Lung microvascular endothelial cell (primary cell): ENCODE measurements at places on chromosomes 12 and 14.
A peak's percentile ranks its signal among the peaks of the same experiment; 100 is the strongest.

DNA sequence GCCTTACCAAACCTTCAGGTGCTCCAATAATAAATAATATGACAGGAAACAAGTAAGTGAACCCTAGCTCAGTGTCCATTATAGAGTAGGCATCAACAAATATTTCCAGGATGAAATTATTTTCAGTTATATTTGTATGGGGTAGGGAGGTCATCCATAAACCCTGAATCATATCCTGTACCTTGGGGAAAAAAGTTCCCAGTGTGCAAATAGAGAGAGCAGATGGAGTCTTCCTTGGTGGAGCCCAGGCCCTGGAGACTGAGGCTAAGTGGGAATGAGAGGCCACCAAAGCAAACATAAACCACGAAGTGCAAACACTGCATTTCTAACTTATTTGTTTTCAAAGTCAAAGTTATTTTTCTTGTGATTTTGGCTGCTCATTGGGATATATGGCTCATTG lies 8.5 kb upstream of the ERP27 start:
- peak; percentile 57 for DNase-seq

DNA sequence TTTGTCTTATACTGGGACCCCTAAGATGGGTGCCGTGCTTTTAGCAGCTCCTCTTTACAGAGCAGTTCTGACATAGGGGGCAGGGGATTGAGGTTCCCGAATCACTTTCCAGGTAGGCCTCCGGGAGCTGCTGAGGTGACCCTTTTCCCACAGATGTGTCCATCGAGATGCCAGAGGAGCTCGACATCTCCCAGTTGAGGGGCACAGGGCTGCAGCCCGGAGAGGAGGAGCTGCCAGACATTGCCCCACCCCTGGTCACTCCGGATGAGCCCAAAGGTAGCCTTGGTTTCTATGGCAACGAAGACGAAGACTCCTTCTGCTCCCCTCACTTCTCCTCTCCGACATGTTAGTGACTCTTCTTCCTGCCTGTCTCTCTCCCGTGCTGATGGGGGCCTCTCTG lies 4.3 kb upstream of the TPI1 start:
- DNase-seq: no peak

GRCh38 chr12:75596406-75596805 lies 85.0 kb upstream of the KRR1 start:
- no peak for DNase-seq

- no peak for DNase-seq
Measured at GRCh38 chr14:76371066-76371465, 4.9 kb upstream of the ESRRB start.

GRCh38 chr12:68591734-68592418 lies 18.8 kb upstream of the RAP1B start:
- no peak for DNase-seq
